Calu3 (cell line): ENCODE measurements at places on chromosomes 4 and X. TPM values are rescaled to one million over a fixed set of nuclear protein-coding genes. Genes with fewer than 3 reads are reported as not detected.
A peak's percentile ranks its signal among the peaks of the same experiment; 100 is the strongest.

GRCh38 chr4:150126864-150127203, 48.6 kb downstream of the DCLK2 start:
- no peaks in the 10 kb centered on the region for H3K36me3 ChIP-seq
- no peaks in the 10 kb centered on the region for H3K4me1 ChIP-seq
- no peak overlapping the region for H3K4me3 ChIP-seq
- no peaks in the 10 kb centered on the region for H3K27me3 ChIP-seq
- H3K27ac ChIP-seq: no peak overlapping the region

GRCh38 chr4:26889356-26889755, 28.7 kb downstream of the STIM2 start:
- no peak overlapping the region for H3K4me3 ChIP-seq
- H3K27ac ChIP-seq: no peak overlapping the region
- H3K27me3 ChIP-seq: no peaks in the 10 kb centered on the region
- no peak for DNase-seq
- H3K4me1 ChIP-seq: no peaks in the 10 kb centered on the region

DNA sequence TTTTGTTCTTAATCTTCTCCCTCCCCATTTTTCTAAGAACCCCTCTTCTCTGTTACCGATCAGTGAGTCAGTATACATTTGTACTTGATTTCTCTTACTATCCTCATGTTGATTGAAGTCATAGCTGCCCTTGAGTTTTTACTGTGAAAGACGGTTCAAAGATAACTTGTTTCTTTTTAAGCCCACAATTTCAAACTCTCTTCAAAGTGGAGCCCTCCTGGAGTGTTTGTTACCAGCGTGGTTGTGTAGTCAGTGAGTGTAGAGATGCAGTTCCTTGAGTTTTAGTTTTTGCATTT, 7.9 kb downstream of the PPP1R3F start:
- no peak overlapping the region for H3K4me3 ChIP-seq
- peaks cover 27% of the 10 kb centered on the region for H3K36me3 ChIP-seq
- H3K27me3 ChIP-seq: no peaks in the 10 kb centered on the region
- DNase-seq: no peak
- peaks cover 7% of the 10 kb centered on the region for H3K4me1 ChIP-seq
- no peak overlapping the region for H3K27ac ChIP-seq

DNA sequence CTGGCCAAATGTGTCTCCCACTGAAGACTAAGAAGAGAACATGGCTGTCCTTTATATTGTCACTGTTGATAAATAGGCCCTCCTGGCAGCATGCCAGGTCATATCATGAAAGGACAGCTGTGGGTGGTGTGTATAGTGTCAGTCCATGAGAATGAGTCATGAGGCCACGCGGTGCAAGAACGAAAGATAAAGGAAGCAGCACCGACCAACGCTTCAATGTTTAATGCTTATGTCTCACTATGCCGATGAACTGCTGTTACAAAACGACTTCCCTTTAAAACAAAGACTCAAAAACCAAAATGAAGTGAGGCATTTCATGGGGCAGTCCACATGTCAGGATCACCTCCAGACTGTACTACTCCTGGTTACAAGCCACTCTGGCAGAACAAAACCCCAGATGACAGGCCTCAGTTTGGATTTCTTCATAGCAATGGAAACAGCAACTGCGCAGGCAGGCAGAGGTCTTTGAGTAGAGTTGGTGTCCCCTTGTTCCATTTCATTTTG, 5.2 kb upstream of the TCEANC start:
- H3K4me3 ChIP-seq: peak overlapping the region; percentile 19
- peak; percentile 61 for DNase-seq
- peaks cover 35% of the 10 kb centered on the region for H3K4me1 ChIP-seq
- H3K27me3 ChIP-seq: no peaks in the 10 kb centered on the region
- H3K36me3 ChIP-seq: peaks cover 5% of the 10 kb centered on the region

GRCh38 chr4:180642732-180643131, 1600.5 kb upstream of the TENM3 start:
- no peaks in the 10 kb centered on the region for H3K36me3 ChIP-seq
- DNase-seq: no peak
- H3K27ac ChIP-seq: no peak overlapping the region
- H3K4me3 ChIP-seq: no peak overlapping the region
- no peaks in the 10 kb centered on the region for H3K27me3 ChIP-seq

- peaks cover 58% of the 10 kb centered on the region for H3K36me3 ChIP-seq
- H3K4me1 ChIP-seq: peaks cover 32% of the 10 kb centered on the region
- peak overlapping the region; percentile 4 for H3K4me3 ChIP-seq
Observed at GRCh38 chrX:71543316-71543715, 10.4 kb downstream of the OGT start.

- H3K36me3 ChIP-seq: no peaks in the 10 kb centered on the region
- H3K4me1 ChIP-seq: no peaks in the 10 kb centered on the region
- H3K27me3 ChIP-seq: no peaks in the 10 kb centered on the region
- H3K27ac ChIP-seq: no peak overlapping the region
Observed at GRCh38 chr4:172348426-172348825, 535.2 kb downstream of the GALNTL6 start.

GRCh38 chr4:55284331-55284730, 61.7 kb upstream of the SRD5A3 start:
- DNase-seq: no peak
- no peaks in the 10 kb centered on the region for H3K36me3 ChIP-seq
- no peaks in the 10 kb centered on the region for H3K4me1 ChIP-seq
- no peaks in the 10 kb centered on the region for H3K27me3 ChIP-seq

DNA sequence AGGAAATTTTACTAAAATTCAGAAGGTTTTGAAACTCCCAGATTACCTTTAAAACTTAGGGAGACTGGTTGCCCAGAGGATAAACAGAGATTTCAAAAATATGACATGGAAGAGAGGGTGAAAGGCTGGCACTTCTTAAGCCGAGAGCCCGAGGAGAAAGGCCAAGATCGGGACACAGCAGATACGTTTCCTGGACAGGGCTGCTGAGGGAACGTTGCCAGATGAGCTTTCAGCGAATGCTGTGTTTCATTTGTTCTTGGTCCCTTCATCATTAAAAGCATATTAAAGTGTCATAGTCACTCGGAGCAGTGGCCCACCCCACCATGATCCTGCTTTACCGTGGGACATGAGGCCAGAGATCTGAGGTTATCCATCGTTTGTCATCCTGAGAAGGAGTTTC, 37.9 kb upstream of the STOX2 start:
- H3K27me3 ChIP-seq: no peaks in the 10 kb centered on the region
- H3K27ac ChIP-seq: no peak overlapping the region
- no peak overlapping the region for H3K4me3 ChIP-seq
- H3K4me1 ChIP-seq: no peaks in the 10 kb centered on the region

DNA sequence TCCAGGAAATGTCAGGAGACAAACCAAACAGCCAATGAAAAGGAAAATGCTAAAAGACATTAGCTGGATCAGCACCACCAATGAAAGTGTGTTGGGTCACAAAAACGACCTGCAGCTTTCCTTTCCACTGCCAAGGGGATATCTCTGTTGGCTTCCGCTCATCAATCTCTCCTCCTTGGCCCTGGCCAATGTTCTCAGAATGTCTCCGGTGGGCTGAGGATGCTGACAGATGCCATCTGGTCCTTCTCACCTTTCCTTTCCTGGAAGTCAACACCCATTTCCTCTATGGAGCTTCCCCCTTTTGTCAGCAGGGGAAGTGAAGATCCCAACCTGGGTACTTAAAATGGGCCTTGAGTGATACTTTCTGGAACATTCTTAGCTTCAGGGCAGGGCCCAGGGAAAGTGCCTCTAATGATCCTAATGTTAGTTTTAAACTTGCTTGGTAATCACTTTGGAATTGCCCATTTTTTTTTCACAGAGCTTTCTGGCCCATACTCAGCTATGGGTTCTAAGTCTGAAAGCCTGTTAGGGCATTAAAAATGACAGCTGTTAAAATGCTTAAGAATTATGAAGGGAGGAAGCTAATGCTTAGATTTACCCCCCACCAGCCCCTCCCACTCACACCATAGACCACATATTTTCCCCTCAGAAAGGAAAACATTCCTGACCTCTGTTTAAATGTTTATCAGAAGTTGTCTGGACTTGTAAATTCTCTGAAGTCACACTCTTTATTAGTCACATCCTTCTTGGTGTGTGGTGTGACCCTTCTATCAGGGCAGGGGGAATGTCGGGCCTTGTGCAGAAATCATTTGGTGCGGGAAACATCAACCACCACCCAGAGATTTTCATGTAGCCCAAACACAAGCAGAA, 29.2 kb downstream of the IGFBP7 start:
- DNase-seq: peak; percentile 26
- H3K4me3 ChIP-seq: no peak overlapping the region
- peaks cover 7% of the 10 kb centered on the region for H3K36me3 ChIP-seq
- peaks cover 38% of the 10 kb centered on the region for H3K4me1 ChIP-seq
- H3K27me3 ChIP-seq: no peaks in the 10 kb centered on the region

DNA sequence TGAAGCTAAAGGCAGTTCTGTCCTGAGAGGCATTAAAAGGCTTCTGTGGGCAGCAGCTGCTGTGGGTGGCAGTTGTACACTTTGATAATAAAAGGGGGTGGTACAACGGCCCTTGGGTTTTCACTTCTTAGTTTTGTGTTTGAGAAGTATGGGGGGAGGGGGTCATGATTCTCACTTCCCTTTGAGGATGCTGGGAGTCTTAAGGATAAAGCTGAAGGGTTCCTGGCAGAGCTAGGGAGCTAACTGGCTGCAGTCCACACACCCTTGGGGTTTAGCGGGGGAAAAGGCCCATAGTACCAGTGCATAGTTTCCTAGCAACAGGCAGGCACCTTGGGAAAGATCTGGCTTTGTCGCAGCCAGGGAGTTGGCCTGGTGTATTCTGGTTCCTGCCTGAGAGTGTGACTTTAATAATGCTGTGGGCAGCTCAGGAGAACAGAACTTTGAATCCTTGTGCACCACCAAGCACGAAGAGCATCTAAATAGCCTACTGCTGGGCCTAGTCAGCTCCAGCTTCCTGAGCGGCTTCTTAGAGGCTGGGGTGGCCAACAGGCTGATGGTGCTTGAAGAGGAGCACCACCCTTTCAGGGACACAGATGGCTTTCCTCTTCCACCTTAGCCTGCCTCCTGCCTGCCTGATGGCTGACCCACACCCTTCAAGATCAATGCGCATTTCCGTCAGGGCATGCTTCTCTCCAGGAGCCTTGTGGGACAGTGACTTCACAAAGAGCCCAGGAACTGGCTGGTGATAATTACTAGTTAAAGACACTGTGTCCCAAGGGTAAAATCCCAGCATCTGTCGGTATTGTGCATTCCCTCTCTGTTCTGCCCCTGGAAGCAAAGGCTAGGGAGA, 12.5 kb downstream of the ZBTB33 start:
- H3K36me3 ChIP-seq: no peaks in the 10 kb centered on the region
- H3K4me1 ChIP-seq: no peaks in the 10 kb centered on the region
- no peaks in the 10 kb centered on the region for H3K27me3 ChIP-seq
- H3K27ac ChIP-seq: no peak overlapping the region
- no peak overlapping the region for H3K4me3 ChIP-seq
- no peak for DNase-seq

- peak overlapping the region; percentile 88 for H3K27ac ChIP-seq
- peak overlapping the region; percentile 99 for H3K4me3 ChIP-seq
- H3K27me3 ChIP-seq: no peaks in the 10 kb centered on the region
- H3K4me1 ChIP-seq: peaks cover 14% of the 10 kb centered on the region
- DNase-seq: peak; percentile 22
- peaks cover 26% of the 10 kb centered on the region for H3K36me3 ChIP-seq
Observed at GRCh38 chrX:16785247-16786138, 773 bp upstream of the TXLNG start.

- no peak overlapping the region for H3K4me3 ChIP-seq
- H3K27me3 ChIP-seq: no peaks in the 10 kb centered on the region
- DNase-seq: no peak
Observed at GRCh38 chr4:145785391-145786008, 105.6 kb downstream of the C4orf51 start.

- no peaks in the 10 kb centered on the region for H3K27me3 ChIP-seq
- DNase-seq: no peak
- H3K4me1 ChIP-seq: no peaks in the 10 kb centered on the region
- H3K27ac ChIP-seq: no peak overlapping the region
- no peak overlapping the region for H3K4me3 ChIP-seq
- no peaks in the 10 kb centered on the region for H3K36me3 ChIP-seq
Observed at GRCh38 chr4:5292101-5292500, 240.8 kb downstream of the STK32B start.

DNA sequence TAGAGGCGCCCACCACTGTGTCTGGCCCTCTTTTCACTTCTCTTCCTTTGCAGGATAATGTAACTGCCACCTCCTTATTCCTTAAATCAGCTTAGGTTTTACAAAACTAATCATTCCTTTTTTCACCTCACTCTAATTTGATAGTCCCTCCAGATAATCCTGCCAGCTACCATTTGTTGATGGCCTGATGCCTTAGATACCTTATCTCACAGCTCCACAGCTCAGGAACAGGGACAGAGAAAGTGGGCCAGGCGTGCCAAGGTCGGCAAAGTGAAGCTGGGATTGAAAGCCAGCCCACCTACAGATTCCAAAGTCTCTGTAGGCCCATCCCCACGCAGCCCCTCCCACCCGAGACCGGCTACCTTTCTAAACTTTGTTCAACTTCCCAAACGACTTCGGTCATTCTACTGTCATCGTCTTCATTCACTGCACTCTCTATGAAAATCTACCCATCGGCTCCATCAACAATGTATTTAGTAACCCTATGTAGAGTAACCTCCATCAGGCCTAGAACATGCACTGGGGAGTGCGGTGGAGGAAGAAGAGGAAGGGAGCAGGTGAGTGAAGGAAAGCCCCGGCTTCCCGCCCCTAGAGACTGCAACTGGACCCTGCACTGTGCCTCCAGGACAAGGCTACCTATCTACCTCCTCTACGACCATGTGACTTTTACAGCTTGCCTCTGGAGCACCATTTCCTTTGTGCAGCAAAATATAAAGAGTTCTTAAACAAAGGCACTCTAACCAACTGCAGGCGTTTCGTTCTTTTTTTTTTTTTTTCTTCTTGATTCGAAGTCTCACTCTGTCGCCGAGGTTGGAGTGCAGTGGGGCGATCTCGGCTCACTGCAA, 1.5 kb downstream of the CASP6 start:
- peak overlapping the region; percentile 92 for H3K4me3 ChIP-seq
- H3K36me3 ChIP-seq: peaks cover 30% of the 10 kb centered on the region
- peak; percentile 22 for DNase-seq
- H3K4me1 ChIP-seq: peaks cover 16% of the 10 kb centered on the region
- no peaks in the 10 kb centered on the region for H3K27me3 ChIP-seq

- no peak overlapping the region for H3K4me3 ChIP-seq
- H3K27me3 ChIP-seq: peaks cover 27% of the 10 kb centered on the region
- H3K4me1 ChIP-seq: no peaks in the 10 kb centered on the region
Observed at GRCh38 chrX:119273420-119274192, 37.5 kb downstream of the PGRMC1 start.

Gene ADH7
- total RNA-seq: not detected in 2 replicates

Gene ALB
- total RNA-seq: not detected in 2 replicates

Gene TASL
- total RNA-seq: not detected in 2 replicates

Gene IGSF1
- total RNA-seq: not detected in 2 replicates

Gene TMSB4X
- total RNA-seq: 5,274 and 5,368 TPM in 2 replicates

Gene FABP2
- total RNA-seq: not detected in 2 replicates

Gene ASB12
- total RNA-seq: not detected in 2 replicates

Gene HS6ST2
- 40.2 and 40.7 TPM in 2 replicates for total RNA-seq

Gene MAGEE2
- not detected in 2 replicates for total RNA-seq
